ENCODE measurements at places on chromosomes 3 and 15.

DNA sequence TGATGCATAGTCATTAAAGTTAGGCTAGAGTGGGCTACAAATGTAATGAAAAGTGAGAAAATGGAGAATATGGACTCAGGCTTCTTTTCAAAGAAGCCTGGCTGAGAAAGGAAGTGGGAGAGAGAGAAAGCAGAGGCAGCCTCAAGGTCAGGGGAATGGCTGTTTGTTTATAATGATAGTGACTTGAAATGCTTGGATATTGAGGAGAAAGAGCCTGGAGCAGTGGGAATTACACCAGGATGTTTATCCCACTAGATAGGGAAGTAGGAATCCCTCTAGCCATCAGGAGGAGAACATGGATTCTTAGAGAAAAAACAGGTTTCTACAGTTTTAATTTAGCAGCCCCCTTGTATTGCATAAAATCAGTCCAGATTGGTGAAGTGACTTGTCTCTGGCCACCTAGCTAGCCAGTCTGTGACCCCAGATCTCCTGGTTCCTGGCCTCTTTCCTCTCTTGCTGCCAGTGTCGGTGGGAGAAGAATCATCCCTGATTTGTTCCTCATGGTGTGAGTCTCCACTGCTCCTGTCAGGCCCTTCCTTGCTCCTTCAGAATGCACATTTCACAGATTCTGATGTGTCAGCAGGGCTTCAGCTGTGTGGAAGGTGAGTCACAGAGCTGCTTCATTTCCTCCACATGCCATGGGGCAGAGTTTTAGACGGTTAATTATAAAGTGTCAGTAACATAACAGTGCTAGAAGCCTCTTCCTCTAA, 32.9 kb downstream of the SEMA6D start:
- no peak for DNase-seq

DNA sequence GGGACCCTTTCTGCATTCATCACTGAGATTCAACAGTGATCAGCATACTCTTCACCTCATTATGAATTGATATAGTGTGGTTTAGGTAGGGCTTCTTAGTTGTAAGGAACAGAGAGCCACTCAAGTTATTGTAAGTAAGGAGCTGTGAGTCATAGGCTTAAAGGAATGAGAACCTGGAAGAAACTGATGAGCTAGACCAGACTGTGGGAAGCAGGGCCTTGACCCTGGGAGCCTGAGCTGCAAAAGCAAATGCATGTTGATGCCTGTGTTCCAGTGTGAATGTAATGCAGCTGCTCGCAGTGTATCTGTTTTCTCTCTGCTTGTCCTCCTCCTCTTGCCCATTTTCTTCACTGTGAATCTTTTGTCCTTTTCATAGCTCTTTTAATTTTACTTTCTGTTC, 13.6 kb downstream of the ZKSCAN7 start:
- no peak for DNase-seq

GRCh38 chr3:136343873-136344555, 93.9 kb downstream of the PCCB start:
- DNase-seq = no peak

- no peak for DNase-seq
Measured at GRCh38 chr15:29465196-29465595, 195.6 kb upstream of the NSMCE3 start.

- DNase-seq = no peak
Measured at GRCh38 chr3:16928386-16929132, 43.8 kb downstream of the PLCL2 start.

GRCh38 chr3:116561529-116561928, 116.2 kb upstream of the LSAMP start:
- DNase-seq = no peak

DNA sequence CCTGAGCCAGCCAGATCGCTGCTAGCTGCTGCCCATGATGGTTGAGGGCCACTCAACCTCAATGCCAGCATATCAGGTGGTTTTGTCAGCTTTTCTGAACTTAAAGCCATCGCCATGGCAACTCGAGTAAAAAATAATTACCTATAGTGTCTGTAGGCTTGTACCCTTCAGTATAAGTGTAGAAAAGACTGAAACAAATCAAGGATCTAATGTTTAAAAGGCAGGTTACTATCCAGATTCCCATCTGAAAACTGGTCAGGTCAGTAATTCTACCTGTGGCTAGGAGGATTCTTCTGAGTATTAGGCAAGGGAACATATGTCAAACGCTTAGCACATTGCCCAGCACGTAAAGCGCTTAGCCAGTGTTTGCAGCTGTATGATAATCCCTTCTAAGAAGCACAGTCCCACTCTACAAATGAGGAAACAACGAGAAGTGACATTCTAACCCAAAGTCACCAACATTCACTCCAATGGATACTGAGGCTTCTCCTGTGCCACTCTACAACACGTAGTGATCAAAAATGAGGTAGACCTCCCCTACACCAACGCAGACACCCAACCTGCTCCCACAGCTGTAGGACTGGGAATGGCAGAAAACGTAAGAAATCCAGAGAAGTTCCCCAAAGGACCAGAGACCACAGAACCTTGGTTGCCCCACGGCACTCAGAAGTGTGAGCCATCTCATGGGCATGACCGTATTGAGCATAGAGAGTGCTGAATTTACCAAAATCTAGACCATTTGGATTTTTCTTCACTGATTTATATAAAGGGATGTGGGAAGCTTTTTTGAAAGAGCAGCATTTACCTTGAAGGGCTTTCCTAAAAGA, 55.3 kb downstream of the SLTM start:
- DNase-seq = no peak

- peak; percentile 3 for DNase-seq
Measured at GRCh38 chr15:64521726-64522164, 61.4 kb downstream of the ZNF609 start.

GRCh38 chr15:40245666-40246450, 7.0 kb downstream of the PAK6 start:
- no peak for DNase-seq

GRCh38 chr3:190197346-190197763, 76.7 kb upstream of the P3H2 start:
- no peak for DNase-seq

DNA sequence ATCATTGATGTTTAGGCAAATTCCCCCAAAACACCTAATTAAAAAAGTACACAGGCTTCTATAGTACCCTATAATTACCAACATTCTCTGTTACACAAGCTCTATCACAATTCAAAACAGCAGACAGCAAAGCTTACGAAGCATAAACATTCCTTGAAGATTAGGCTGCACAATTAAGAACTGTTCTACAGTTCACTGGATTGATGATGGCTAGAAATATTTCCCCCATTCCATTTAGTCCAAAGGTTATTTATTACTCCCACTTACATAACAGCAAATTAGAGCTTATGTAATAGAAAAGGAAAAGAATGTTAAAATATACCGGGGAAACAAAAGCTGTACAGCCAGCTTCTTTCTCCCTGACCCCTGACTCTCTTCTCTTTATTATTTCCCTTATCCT, 49.3 kb downstream of the UACA start:
- DNase-seq = no peak

GRCh38 chr15:49064281-49064653, 18.0 kb upstream of the SECISBP2L start:
- no peak for DNase-seq

- DNase-seq = no peak
Measured at GRCh38 chr3:24812116-24812515, 317.5 kb upstream of the THRB start.

- DNase-seq = no peak
Measured at GRCh38 chr3:197505796-197506548, 49.8 kb downstream of the BDH1 start.

GRCh38 chr3:138443521-138444503, 9.4 kb downstream of the ESYT3 start:
- no peak for DNase-seq

GRCh38 chr15:29570121-29570947, 251.9 kb downstream of the TJP1 start:
- peak; percentile 54 for DNase-seq

- DNase-seq = no peak
Measured at GRCh38 chr3:59526999-59527398, 477.2 kb upstream of the CFAP20DC start.

GRCh38 chr3:141052201-141053069, 1.3 kb downstream of the SPSB4 start:
- no peak for DNase-seq

- DNase-seq = no peak
Measured at GRCh38 chr15:52095597-52096262, 16.8 kb downstream of the BCL2L10 start.

GRCh38 chr15:99911816-99912215, 178.6 kb upstream of the LYSMD4 start:
- DNase-seq = no peak

GRCh38 chr3:53239800-53240199, 16.0 kb downstream of the TKT start:
- no peak for DNase-seq

GRCh38 chr15:60316961-60317360, 80.8 kb downstream of the ANXA2 start:
- no peak for DNase-seq

DNA sequence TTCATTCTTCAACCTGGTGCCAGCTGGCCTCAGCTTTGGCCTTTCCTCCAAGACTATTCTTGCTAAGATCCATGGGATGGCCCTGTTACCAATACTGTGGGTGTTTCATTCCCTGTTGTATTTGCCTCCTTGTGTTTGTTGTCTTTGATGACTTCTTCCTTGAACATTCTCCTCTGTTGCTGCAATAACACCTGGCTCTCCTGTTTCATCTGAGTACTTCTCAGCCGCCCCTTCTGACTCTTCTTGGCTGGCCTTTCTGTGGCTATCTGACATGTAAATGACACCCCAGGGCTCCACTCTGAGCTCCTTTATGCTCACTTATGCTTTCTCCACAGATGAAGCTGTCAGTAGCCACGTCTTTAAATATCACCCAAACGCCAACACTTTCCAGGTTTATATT, 302.7 kb upstream of the CHRNA7 start:
- DNase-seq = no peak

DNA sequence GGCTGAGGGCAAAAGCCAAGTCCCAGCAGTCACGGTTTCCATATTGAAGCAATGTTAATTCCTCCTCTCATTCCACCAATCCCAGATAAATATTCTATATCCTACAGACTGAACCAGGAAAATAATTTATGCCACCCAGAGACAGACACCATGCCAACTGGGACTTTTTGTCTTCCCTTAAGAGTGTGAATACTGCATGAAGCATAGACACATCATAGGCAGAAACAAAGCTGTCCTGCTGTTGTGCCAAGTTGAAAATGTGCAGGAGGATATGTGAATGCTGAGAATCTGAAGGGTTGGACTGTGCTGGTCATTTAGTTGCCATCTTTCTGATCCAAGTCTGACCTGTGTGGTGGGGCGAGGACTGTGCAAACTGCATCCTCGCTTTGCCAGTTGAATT, 37.7 kb downstream of the RFTN1 start:
- DNase-seq = no peak

GRCh38 chr3:14687360-14687759, 12.4 kb downstream of the C3orf20 start:
- no peak for DNase-seq

DNA sequence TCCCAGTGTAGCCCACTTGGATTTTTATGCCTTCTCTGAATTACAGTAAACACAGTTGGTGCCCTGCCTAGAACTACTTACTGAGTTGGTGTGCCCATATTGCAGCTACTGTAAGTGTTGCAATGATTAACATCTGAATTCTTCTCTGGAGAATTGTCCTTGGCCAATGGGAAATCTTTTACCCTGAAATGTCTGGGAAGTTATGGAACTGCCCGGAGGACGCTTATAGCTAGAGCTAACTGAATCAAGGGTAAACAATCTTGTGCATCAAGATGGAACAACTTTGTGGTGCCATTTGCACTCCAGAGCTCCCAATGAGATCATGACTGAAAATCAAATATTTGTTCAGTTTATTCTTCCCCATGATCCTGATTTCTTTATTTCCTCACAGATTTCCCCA, 246.7 kb upstream of the CBLB start:
- no peak for DNase-seq

GRCh38 chr3:141849056-141849815, 27.2 kb upstream of the ATP1B3 start:
- DNase-seq = no peak

DNA sequence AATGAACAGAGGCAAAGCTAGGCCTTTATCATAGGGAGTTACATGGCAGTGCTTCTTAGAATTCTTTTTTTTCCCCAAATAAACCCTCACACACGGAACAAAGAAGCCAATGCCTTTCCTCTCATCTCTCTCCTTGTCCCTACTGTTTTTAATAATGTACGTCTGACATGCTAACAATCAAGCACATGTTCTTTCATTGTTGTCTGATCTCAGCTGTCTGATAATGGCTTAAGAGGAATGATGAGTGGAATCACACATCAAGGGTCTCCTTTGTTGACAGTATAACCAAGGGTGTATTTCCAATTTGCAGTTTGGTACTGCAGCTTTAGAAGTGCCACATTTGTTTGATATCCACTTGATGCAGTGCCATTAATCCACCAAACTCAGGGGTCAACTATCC, 34.8 kb upstream of the EPHA3 start:
- no peak for DNase-seq
